ENCODE measurements at places on chromosomes 2 and 18. TPM values are rescaled to one million over a fixed set of nuclear protein-coding genes. Genes with fewer than 3 reads are reported as not detected.

The RGPD8 gene
- total RNA-seq = 15.8 TPM

The KIF1A gene
- 3.9 TPM for total RNA-seq

The SPR gene
- 57.0 TPM for total RNA-seq

The MALL gene
- 20.2 TPM for total RNA-seq

The HOXD8 gene
- 3.7 TPM for total RNA-seq

The GLI2 gene
- 7.5 TPM for total RNA-seq

GRCh38 chr18:37962316-37962966 is 396.8 kb upstream of the CELF4 start:
- H3K4me3 ChIP-seq = no peak overlapping the region
- H3K36me3 ChIP-seq = no peaks in the 10 kb centered on the region

- no peak overlapping the region for H3K4me3 ChIP-seq
- no peaks in the 10 kb centered on the region for H3K4me1 ChIP-seq
- H3K27ac ChIP-seq = no peak overlapping the region
Observed at GRCh38 chr2:148745151-148745851, 100.8 kb downstream of the EPC2 start.

DNA sequence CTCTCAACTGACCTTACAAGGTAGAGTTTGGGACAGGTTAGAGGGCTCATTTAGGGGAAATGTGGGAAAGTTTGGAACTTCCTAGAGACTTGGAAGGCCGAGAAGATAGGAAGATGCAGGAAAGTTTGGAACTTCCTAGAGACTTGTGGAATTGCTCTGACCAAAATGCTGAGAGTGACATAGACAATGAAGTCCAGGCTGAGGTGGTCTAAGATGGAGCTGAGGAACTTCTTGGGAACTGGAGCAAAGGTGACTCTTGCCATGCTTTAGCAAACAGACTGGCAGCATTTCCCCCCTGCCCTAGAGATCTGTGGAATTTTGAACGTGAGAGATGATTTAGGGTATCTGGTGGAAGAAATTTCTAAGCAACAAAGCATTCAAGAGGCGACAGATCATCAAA is 258.9 kb upstream of the GULP1 start:
- no peak overlapping the region for H3K27ac ChIP-seq
- no peaks in the 10 kb centered on the region for H3K27me3 ChIP-seq
- no peak for DNase-seq
- no peaks in the 10 kb centered on the region for H3K36me3 ChIP-seq
- H3K4me3 ChIP-seq = no peak overlapping the region

DNA sequence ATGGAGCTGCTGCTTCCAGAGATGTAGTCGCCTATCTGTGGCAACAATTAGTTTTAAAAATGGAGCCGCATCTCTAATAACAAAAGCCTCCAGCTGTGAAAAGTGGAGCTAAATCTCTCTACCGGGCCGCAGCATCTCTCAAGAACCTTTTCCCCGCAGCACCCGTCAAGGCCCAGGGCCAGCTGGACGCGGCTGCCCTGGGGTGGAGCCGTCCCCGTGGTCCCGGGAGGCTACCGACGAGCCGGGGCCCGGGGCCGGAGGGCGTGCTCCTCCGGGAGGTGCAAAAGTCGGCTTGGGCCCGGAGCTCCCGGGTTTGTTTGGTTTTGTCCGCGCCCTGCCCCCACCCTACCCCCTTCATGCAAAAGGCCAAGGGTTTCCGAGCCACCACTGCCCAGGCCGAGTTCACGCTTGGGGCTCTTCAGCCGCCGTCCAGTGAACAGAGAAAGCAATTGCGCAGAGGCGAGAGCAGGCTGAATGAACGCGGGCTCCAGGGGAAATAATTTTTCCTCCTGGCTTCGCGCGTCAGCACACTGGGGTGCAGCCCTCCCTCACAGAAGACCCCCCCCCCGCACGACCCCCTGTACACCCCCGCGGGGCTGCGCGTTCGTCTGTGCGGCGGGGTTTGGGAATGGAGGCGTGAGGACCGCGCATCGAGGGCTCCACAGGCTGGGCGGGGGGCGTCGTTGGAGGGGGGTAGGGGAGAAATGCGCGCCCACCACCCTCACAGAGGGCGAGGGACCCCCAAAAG is 557 bp upstream of the GREB1L start:
- no peaks in the 10 kb centered on the region for H3K36me3 ChIP-seq
- no peaks in the 10 kb centered on the region for H3K27me3 ChIP-seq
- peak overlapping the region; percentile 74 for H3K4me3 ChIP-seq
- DNase-seq = no peak

- H3K4me3 ChIP-seq = no peak overlapping the region
- no peak overlapping the region for H3K27ac ChIP-seq
- H3K4me1 ChIP-seq = no peaks in the 10 kb centered on the region
Observed at GRCh38 chr2:44981714-44982108, 27.5 kb downstream of the SIX2 start.
